ENCODE measurements at places on chromosomes 11 and 22.

DNA sequence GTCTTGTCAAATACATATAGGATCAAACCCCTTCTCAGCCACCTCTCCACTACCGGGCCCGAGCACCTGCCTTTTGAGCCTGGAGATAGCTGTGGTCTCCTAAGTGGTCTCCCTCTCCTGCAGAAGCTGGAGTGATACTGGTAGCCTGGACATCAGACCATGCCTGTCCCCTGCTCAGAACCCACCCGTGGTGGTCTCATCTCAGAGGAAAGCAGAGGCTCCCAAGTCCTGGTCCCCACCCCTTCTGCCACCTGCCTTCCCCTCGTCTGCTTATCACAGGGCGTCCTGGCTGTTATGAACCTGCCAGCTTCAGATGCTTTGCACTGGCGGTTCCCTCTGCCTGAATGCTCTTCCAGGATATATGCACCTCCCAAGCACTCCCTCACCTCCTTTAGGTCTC, 50.5 kb upstream of the EIF3D start:
- no peak for DNase-seq
- no peaks in the 10 kb centered on the region for H3K27me3 ChIP-seq
- no peaks in the 10 kb centered on the region for H3K36me3 ChIP-seq
- H3K4me3 ChIP-seq = no peak overlapping the region
- H3K4me1 ChIP-seq = peaks cover 2% of the 10 kb centered on the region
- no peak overlapping the region for H3K27ac ChIP-seq

DNA sequence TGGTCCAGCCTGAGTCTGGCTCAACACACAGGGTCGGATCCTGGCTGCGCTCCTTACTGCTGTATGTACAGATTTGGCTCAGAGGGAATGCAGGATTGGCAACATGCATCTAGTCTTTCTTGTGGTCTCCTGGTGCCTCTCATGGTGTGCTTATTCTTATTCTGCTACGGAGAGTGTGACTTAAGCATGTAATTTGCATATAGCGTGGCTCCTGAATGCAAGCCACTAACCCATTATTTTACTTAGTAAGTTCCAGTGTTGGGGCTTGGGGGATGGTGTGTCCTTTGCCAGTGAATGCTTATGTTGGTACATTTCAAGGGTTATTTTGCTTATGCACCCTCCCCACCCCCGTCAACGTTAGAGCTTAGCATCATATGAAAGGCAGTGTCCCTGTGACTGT, 51.2 kb downstream of the PTPRJ start:
- H3K27ac ChIP-seq = no peak overlapping the region
- no peak overlapping the region for H3K4me3 ChIP-seq
- H3K36me3 ChIP-seq = no peaks in the 10 kb centered on the region

DNA sequence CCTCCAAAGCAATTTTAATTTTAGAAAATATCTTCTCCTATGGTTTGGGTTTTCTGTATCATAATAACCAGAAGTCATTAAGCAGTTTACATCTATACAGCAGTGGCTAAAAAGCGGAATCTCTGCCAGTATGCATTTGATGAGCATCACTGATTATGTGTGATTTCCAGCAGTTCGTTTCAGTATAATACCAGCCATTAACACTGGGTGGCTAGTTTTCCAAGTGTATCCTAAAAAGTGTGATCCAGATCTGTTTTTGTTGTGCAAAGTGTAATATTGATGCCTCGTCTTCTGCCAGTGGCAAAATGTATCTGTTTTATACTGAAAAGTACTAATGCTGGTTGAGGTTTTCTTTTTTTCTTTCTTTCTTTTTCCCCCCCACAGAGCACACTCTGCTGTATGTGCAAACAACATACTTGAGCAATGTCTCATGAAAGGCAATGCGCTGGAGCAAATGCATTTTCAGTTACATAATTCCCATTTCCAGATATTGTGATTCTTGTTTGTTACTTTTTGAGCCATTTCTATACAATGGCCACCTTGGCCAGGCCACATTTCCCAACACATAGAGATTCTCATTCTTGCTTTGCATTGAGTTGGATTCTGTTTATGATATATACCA, 64.2 kb downstream of the SLC36A4 start:
- H3K4me3 ChIP-seq = no peak overlapping the region
- no peaks in the 10 kb centered on the region for H3K36me3 ChIP-seq
- DNase-seq = peak; percentile 66
- H3K27ac ChIP-seq = no peak overlapping the region

GRCh38 chr22:28627791-28628190, 51.8 kb downstream of the TTC28 start:
- no peaks in the 10 kb centered on the region for H3K27me3 ChIP-seq
- H3K4me1 ChIP-seq = no peaks in the 10 kb centered on the region
- no peak overlapping the region for H3K27ac ChIP-seq
- no peak overlapping the region for H3K4me3 ChIP-seq
- no peaks in the 10 kb centered on the region for H3K36me3 ChIP-seq

GRCh38 chr11:7849018-7849417, 52.3 kb upstream of the OR5P2 start:
- no peak overlapping the region for H3K27ac ChIP-seq
- H3K36me3 ChIP-seq = no peaks in the 10 kb centered on the region
- no peak overlapping the region for H3K4me3 ChIP-seq
- H3K27me3 ChIP-seq = no peaks in the 10 kb centered on the region

DNA sequence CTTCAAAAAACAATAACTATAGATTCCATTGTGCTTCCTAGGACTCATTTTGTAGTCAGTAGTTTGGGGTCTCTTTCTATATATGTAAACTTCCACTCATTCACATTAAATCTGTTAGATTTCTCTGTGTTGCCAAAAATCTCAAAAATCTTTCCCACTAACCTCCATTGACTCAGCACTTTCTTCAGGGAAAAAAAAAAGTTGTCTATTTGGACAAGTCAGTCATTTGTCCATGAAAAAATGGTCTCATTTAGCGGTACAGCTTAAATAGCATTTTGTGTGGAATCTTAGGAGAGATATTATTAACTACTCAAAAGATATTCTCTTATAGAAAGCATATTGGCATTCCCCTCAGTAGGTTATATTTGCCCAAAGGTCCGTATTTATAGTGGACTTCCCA, 81.9 kb downstream of the PPP2R1B start:
- H3K4me3 ChIP-seq = no peak overlapping the region
- H3K4me1 ChIP-seq = no peaks in the 10 kb centered on the region
- H3K27me3 ChIP-seq = no peaks in the 10 kb centered on the region
- DNase-seq = no peak
- no peak overlapping the region for H3K27ac ChIP-seq

DNA sequence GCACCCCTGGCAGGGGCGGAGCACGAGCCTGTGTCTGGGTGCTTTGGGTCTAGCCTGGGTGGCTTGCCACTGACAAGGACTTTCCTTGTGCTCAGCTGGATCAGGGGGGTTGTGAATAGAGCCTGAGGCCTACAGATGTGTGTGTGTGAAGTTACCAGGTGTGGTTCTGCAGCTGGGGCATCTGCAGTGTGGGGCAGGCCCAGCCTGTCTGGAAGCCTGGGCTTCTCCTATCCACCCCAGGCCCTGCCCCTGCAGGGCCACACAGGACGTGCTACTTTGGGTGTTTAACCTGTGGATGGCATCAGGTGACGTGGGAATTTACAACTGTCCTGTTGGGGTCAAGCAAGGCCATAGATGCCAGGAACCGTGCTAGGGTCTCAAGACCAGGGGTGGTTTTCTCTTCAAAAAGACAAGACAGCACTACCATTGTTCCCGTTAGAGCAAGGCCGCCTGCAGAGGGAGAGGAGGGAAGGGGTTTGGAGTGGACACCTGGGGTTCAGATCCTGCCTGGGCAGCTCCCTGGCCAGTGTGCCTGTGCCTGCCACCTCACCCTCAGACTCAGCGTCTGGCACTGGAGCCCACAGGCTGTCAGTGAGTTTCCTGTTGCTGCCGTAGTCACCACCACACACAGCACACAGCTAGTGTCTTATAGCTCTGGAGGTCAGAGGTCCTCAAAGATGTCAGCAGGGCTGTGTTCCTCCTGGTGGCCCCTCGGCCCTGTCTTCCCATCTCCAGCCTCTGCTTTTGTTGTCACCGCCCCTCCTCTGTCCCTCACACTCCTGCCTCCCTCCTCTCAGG, 31.6 kb downstream of the CTTN start:
- H3K4me1 ChIP-seq = no peaks in the 10 kb centered on the region
- H3K36me3 ChIP-seq = peaks cover 83% of the 10 kb centered on the region
- H3K27me3 ChIP-seq = no peaks in the 10 kb centered on the region
- H3K4me3 ChIP-seq = no peak overlapping the region

GRCh38 chr22:21624120-21624879, 5.5 kb downstream of the YDJC start:
- no peak overlapping the region for H3K4me3 ChIP-seq
- no peak overlapping the region for H3K27ac ChIP-seq
- H3K36me3 ChIP-seq = peaks cover 38% of the 10 kb centered on the region
- DNase-seq = no peak
- H3K4me1 ChIP-seq = peaks cover 5% of the 10 kb centered on the region

DNA sequence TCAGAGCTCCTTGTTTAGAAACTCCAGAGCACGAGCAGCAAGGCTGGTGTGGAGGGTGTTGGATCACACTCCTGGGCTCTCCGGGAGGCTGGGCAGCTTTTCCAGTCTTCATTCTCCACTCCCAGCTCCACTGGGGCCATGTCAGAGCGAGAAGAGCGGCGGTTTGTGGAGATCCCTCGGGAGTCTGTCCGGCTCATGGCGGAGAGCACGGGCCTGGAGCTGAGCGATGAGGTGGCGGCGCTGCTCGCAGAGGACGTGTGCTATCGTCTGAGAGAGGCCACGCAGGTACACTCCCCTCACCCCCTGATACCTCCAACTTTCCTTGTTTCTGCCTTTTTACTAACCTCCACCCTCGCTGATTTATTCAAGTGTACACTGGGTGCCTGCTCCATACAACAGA, 4.5 kb downstream of the TAF6L start:
- DNase-seq = no peak
- no peak overlapping the region for H3K27ac ChIP-seq
- no peaks in the 10 kb centered on the region for H3K27me3 ChIP-seq
- peaks cover 42% of the 10 kb centered on the region for H3K36me3 ChIP-seq

DNA sequence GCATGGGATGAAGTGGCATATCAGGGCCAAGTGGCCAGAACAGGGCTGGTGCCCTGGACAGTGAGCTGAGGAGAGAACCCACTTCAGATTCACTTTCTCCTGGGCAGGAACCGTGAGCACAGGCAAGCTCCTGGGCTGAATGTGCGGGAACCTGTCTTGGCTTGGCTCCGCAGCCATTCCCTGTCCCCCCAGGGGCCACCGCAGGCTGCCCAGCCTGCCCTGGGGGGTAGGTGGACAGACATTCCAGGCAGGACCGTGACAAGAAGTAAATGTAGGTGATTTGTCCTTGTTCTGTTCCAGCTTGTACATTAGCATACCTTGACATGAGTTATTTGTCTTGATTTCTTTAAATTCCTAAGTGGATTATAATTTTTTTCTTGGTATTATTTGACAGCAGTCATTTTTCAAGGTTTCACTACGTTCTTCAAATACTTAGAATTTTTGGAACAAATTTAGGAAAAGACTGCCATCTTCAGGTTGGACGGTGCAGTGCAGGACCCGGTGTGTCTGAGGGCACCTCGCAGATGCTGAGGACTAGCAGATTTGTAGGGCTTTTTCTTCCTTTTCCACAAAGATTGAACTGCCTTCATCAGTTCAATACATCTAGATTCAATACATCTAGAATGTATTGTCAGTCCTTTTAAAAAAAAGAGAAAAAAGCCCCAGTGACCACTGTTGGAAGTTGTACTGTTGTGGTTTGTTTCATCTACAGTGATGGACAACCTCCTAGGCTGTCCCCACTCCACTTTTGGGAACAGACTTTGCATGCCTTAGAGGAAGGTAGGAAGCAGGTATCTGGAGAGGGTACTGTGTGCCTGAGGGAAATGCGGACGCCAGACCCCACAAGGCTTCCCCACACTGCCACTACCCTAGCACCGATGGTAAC, 115.1 kb upstream of the RASSF10 start:
- no peaks in the 10 kb centered on the region for H3K27me3 ChIP-seq
- peak; percentile 76 for DNase-seq
- peaks cover 8% of the 10 kb centered on the region for H3K4me1 ChIP-seq
- H3K36me3 ChIP-seq = peaks cover 44% of the 10 kb centered on the region
- H3K27ac ChIP-seq = peak overlapping the region; percentile 12

GRCh38 chr22:19454156-19454555, 6.6 kb upstream of the C22orf39 start:
- H3K36me3 ChIP-seq = peaks cover 75% of the 10 kb centered on the region
- H3K4me3 ChIP-seq = no peak overlapping the region
- DNase-seq = no peak
- no peaks in the 10 kb centered on the region for H3K27me3 ChIP-seq
- H3K4me1 ChIP-seq = no peaks in the 10 kb centered on the region

- H3K27me3 ChIP-seq = no peaks in the 10 kb centered on the region
- no peak overlapping the region for H3K27ac ChIP-seq
- no peaks in the 10 kb centered on the region for H3K36me3 ChIP-seq
- DNase-seq = no peak
- H3K4me3 ChIP-seq = no peak overlapping the region
Measured at GRCh38 chr22:24471570-24471969, 23.6 kb upstream of the UPB1 start.

DNA sequence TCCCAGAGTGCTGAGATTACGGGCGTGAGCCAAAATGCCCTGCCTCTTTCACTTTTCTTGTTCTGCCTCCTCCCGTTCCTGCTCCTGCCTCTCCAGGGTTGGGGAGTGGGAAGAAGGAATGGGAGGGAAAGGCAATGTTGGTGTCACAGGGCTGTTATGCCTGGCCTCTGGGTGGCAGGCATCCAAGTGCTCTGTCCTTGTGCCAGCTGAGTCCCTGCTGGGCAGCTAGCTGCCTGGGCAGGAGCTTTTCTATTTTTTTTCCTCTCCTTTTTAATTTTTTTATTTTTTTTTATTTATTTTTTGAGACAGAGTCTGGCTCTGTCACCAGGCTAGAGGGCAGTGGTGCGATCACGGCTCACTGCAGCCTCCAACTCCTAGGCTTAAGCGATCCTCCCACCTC, 4.1 kb upstream of the SAC3D1 start:
- DNase-seq = no peak
- no peak overlapping the region for H3K4me3 ChIP-seq
- no peaks in the 10 kb centered on the region for H3K27me3 ChIP-seq
- H3K27ac ChIP-seq = no peak overlapping the region

- no peak overlapping the region for H3K4me3 ChIP-seq
- no peak overlapping the region for H3K27ac ChIP-seq
- H3K36me3 ChIP-seq = peaks cover 2% of the 10 kb centered on the region
- peaks cover 4% of the 10 kb centered on the region for H3K4me1 ChIP-seq
- peak; percentile 41 for DNase-seq
Measured at GRCh38 chr11:31387379-31387778, 17.7 kb downstream of the DNAJC24 start.

DNA sequence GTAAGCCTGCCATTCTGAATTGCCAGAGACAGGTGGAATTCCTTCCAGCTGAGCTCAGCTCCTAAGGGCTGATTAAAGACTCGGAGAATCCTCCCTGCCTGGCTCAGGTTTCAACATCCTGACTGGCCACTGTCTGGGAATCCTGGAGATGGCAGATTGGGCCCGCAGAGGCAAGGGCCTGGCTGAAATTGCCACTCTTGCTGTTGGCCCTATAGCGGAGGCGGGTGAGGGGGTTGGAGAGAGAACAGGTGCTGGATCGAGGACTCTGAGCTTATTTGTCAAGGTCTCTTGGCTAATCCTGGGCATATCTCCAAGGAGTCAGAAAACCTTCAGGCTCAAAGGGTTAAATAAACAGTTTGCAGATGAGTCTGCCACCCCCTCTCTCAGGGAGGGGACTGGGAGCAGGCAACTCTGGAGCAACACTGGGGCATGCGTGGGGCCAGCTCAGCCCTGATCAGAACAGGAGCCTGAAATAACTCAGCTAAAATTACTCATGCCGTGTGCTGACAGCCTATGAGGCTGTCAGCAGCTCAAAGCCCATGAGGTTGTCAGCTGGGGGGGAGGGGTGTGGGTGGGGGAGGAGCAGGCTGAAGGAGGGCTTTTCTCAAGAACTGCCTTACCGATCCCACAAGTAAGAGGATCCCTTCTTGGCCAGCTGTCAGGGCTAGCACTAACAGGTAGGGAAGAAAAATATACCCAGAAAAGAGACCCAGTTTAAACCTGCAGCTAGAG, 14.7 kb upstream of the MFRP start:
- H3K27ac ChIP-seq = peak overlapping the region; percentile 95
- H3K27me3 ChIP-seq = no peaks in the 10 kb centered on the region
- H3K4me1 ChIP-seq = peaks cover 29% of the 10 kb centered on the region
- peaks cover 6% of the 10 kb centered on the region for H3K36me3 ChIP-seq
